ENCODE measurements at places on chromosomes 7 and 10.

DNA sequence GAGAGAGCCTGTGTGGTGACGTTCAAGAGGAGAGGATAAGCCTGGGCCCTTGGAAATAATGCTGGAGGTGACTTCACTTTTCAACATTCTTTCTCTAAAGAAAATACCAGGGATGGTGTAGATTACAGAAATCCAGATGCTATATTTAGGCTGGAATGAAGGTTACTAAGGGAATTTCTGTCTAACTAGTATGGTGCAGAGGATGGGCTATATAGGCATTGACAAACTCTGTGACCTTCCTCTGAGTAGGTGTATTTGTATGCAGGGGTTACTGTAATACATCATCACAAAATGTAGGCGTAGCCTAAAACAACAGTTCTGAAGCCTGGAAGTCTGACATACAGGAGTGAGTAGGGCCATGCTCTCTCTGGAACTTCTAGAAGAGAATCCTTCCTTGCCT lies 155.3 kb upstream of the INHBA start:
- no peak for DNase-seq

- DNase-seq: peak; percentile 58
Observed at GRCh38 chr10:69449841-69450240, 1.4 kb upstream of the TSPAN15 start.

- DNase-seq: no peak
Observed at GRCh38 chr10:70784471-70784870, 706 bp downstream of the TBATA start.

- DNase-seq: no peak
Observed at GRCh38 chr10:90921906-90922305, 1.0 kb upstream of the ANKRD1 start.

All from activated T-cell treated with anti-CD3 and anti-CD28 coated beads, Interleukin-2, amount 50 U/mL, for 48 hours (primary cell).